ENCODE measurements at places on chromosomes 13 and 19.

DNA sequence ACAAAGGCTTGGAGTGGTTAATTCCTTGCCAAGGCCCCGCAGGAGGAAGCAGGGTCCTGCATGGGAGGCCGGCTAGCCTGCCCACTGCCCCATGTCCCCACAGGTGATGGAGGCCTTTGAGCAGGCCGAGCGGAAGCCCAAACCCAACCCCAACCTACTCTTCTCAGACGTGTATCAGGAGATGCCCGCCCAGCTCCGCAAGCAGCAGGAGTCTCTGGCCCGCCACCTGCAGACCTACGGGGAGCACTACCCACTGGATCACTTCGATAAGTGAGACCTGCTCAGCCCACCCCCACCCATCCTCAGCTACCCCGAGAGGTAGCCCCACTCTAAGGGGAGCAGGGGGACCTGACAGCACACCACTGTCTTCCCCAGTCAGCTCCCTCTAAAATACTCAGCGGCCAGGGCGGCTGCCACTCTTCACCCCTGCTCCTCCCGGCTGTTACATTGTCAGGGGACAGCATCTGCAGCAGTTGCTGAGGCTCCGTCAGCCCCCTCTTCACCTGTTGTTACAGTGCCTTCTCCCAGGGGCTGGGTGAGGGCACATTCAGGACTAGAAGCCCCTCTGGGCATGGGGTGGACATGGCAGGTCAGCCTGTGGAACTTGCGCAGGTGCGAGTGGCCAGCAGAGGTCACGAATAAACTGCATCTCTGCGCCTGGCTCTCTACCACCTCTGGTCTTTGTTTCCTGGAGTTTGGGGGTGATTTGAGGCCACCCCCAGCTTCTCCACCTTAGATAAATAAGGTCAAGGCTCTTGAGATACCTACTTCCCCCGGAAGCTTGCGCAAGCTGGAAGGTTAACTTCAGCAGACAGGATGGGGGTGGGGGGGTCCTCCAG lies 2.6 kb downstream of the B3GNT8 start:
- no peak for DNase-seq

DNA sequence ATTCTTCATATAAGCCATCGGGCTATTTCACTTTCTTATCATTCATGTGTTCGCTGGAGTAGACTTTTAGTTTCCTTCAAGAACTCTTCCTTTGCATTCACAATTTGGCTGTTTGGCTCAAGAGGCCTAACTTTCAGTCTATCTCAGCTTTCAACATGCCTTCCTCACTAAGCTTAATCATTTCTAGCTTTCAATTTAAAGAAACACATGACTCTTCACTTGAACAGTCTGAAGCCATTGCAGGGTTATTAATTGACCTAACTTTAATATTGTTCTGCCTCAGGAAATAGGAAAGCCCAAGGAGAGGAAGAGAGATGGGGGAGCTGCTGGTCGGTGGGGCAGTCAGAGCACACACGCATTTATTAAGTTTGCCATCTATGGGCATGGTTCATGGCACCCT lies 158.1 kb downstream of the SUCLA2 start:
- DNase-seq = no peak

DNA sequence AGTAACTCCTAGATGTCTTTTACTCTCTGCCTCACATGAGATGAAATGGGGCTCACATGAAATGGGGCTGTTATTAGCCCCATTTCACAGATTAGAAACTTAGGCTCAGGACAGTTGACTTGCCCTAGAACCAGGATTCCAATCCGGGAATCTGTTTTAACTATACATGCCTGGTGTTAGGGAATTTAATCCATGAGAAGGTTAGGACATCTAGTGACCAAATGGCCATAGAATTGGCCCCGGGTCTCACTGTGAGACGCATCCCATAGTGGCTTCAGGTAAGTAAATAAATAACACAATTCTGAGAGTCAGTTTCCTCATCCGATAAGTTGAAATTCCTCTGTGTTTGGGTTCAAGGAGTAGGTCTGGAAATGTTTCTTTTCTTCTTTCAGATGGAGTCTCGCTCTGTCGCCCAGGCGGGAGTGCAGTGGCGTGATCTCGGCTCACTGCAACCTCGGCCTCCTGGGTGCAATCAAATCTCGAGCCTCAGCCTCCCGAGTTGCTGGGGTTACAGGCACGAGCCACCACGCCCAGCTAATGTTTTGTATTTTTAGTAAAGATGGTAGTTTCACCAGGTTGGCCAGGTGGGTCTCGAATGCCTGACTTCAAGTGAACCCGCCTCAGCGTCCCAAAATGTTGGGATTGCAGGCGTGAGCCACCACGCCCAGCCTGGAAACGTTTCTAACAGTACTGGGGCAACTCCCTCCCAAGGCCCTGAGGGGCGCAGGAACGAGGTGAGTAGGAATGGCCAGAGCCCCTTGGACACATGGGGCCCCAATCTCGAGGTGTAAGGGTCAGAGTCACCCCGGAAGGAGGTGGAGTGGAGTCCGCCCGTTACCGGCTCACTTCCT lies 1.2 kb upstream of the ZNF574 start:
- DNase-seq = no peak

GRCh38 chr13:88395804-88396203 lies 724.6 kb downstream of the SLITRK5 start:
- DNase-seq = no peak

- DNase-seq = peak; percentile 56
Observed at GRCh38 chr13:32940601-32941000, 75.6 kb upstream of the KL start.

- no peak for DNase-seq
Observed at GRCh38 chr19:17549085-17549740, 6.2 kb upstream of the COLGALT1 start.

GRCh38 chr19:55304279-55304978 lies 20.6 kb downstream of the BRSK1 start:
- no peak for DNase-seq

DNA sequence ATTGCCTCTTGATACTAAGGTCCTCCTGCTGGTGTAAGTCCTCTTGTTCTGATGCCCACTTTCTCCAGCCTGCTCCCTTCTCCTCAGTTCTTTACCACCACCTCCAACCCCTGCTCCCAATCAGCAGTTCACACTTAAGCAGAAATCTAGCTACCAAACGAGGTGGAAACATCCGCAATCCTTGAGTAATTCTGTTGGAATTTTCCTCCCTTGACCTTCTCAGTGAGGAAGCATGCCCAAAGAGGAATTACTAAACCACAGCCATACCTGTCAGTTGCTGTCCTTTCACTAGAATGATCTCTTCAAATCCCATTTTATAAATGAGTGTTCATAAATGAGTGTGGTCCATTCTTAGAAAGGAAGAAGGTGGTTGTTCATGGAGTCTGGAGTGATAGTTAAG lies 289.9 kb downstream of the DACH1 start:
- no peak for DNase-seq

DNA sequence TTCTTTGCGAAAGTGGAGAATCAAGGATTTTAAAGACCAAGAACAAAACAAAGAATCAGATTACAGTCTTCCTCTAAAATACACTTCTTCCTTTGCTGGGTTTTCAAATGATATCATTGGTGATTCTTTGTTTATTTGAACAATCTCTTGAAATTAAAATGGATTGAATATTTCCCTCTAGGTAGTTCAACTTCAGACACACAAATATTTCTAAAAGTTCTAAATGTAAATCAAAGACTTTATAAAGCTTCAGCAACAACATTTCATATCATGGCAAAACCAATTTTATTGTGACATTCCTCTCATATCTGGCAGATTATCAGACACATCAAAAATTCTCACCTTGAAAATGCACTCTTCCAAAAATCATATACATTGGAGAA lies 13.0 kb downstream of the ZIC2 start:
- no peak for DNase-seq

DNA sequence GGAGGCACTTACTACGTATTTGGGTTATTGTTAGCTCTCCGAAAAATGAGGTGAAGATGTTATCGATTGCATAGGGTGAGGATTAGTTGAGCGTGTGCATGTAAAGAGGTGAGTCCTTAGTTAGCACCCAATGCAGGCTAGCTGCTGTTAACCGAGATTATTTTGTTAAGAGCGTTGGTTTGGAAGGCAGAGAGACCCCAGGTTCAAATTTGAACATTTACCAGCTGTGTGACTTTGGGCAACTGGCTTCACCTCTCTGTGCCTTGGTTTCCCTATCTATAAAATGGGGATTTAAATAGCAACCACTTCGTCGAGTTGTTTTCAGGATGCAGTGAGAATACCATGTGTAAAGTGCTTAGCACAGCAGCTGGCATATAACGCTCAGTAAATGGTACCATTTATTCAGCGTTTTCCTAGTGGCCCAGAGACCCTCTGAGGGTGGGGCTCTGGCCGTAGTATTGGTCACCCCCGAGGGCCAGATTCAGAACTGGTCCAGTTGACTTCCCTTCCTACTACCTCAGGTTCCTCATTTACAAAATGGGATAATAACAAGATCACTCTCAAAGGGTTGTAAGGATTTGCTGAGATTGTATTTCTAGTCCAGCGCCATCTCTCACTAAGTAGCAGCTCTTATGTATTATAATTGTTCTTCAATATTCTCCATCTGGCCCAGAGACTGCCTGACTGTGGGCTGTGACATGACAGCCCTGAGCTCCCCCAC lies 887 bp downstream of the SIPA1L3 start:
- no peak for DNase-seq

DNA sequence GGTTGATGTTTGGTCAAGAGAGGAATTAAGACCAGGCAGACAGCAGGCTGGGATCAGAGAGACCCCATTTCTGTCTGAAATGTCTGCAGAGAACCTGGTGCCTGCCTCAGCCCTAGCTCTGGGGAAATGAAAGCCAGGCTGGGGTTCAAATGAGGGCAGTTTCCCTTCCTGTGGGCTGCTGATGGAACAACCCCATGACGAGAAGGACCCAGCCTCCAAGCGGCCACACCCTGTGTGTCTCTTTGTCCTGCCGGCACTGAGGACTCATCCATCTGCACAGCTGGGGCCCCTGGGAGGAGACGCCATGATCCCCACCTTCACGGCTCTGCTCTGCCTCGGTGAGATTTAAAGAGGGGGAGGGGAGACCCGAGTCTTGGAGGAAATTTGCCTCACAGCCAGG lies at the start of gene LILRB4:
TSS of gene LILRB4 (plus strand) at position 256 of the 400 bp plus-strand sequence. CDS start at position 305, 49 bp downstream.
- DNase-seq = no peak

DNA sequence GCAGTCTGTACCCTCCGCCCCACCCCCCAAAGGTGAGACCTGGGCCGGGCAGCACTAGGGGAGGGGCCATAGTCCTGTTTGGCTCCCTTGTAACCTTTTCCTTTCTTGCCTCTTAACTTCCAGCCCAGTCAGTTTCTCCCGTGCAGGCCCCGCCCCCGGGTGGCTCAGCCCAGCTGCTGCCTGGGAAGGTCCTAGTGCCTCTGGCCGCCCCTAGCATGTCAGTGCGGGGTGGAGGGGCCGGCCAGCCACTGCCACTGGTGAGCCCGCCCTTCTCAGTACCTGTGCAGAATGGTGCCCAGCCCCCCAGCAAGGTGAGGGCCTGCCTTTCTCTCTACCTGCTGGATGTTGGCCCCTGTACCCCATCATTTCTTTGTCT lies 10.5 kb upstream of the PRR19 start:
- DNase-seq = no peak

DNA sequence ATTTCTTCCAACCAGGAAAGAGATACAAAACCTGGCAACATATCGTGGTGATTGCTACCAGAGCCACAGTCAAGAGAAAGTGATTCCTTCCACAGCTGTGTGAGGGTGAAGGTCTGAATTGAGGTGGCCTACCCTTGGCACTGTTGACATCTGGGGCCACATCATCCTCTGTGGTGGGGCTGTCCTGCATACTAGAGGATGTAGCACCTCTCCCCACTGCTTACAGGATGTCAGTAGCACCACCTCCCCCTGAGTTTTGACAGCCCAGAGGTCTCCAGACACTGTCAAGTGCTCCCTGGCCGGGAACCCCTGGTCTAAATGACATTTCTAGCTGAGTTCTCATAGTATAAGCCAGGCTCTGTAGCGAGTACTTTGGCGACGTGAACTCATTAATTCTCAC lies 15.5 kb downstream of the PTGER1 start:
- no peak for DNase-seq

- no peak for DNase-seq
Observed at GRCh38 chr19:2251106-2252054, 2.3 kb downstream of the AMH start.

DNA sequence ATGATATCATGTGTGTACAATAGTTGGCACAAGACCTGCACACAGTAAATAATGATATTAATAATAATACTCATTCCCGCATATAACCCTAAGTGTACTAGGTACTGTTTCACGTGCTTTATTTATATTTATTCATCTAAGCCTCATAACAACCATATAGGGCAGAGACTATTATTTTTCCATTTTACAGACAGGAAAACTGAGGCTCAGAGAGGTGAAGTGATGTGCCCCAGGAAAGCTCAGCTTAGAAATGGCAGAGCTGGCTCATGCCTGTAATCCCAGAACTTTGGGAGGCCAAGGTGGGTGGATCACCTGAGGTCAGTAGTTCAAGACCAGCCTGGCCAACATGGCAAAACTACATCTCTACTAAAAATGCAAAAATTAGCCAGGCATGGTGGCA lies 13.6 kb downstream of the ACP7 start:
- DNase-seq = no peak

DNA sequence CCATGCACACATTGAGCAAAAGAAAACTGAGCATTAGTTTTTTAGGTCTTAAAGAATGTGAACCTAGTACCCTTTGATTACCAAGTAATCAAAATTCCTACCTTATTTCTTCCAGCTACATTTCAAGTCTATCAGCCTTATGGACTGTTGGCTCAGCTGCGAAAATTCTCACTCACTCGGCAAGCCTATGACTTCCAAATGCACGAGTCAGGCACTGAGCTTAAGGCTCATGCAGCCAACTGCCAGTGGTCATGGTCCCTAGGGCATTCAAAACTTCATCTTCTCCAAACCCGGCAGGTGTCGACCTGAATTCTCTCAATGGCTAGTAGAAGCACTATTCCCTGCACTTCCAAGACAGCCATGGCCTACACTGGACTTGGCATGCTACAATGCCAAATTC lies 41.2 kb downstream of the RUBCNL start:
- no peak for DNase-seq

GRCh38 chr13:74452881-74453280 lies 318.7 kb upstream of the KLF12 start:
- DNase-seq = no peak

DNA sequence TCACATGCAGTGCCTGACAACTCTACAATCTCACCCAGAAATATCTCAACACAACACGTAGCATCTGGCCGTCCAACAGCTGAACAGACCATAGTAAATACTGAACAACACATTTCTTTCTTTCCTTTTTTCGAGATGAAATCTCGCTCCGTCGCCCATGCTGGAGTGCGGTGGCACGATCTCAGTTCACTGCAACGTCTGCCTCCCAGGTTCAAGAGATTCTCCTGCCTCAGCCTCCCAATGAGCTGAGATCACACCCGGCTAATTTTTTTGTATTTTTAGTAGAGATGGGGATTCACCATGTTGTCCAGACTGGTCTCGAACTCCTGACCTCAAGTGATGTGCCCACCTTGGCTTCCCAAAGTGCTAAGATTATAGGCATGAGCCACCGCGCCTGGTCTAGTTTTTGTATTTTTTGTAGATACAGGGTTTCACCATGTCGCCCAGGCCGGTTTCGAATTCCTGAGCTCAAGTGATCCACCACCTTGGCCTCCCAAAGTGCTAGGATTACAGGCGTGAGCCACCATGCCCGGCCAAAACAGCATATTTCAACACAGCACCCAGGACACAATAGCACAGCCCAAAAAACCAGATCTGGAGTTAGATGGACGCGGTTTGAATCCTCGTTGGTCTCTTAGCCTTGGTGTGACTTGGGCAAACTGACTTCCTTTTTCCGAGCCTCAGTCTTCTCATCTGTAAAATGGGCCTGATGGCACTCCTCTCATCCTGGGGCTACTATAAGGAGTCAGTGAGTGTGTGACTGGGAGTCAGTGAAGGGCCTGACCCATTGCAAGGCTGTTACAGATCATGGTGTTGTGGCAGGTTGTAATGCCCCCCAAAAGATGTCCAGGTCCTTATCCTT lies 22.6 kb downstream of the CYP2A6 start:
- no peak for DNase-seq

Data from IMR-90 (cell line).